Dermis blood vessel endothelial cell (primary cell): ENCODE measurements at places on chromosomes 6 and 20. TPM values are rescaled to one million over a fixed set of nuclear protein-coding genes. Genes with fewer than 3 reads are reported as not detected.

GRCh38 chr6:20126789-20127653 lies 85.2 kb downstream of the MBOAT1 start:
- DNase-seq: peak; percentile 81

- peak; percentile 70 for DNase-seq
These were observed 20.1 kb downstream of the PLCB1 start for GRCh38 chr20:8152183-8152582.

FOXQ1 gene
- not detected in 2 replicates for total RNA-seq

GRCh38 chr6:115982453-115982852 lies 78.2 kb downstream of the FRK start:
- no peak for DNase-seq

DNA sequence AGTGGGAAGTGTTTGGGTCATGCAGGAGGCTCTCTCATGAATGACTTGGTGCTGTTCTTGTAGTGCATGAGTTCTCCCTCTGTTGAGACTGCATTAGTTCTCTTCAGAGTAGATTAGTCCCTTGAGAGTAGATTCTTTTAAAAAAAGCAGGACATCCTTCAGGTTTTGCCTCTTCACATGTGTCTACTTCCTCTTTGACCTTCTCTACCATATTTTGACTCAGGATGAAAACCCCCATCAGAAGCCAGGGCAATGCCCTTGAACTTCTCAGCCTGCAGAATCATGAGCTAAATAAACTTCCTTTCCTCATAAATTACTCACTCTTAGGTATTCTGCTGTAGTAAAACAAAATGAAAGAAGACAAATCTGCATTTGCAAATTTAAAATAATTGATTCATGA lies 170.3 kb downstream of the CD109 start:
- no peak for DNase-seq

GRCh38 chr6:161033667-161034066 lies 42.1 kb downstream of the MAP3K4 start:
- DNase-seq: no peak

PTK7 gene
- total RNA-seq: 23.0 and 29.9 TPM in 2 replicates

- no peak for DNase-seq
These were observed 6.1 kb downstream of the PRDM13 start for GRCh38 chr6:99612551-99613408.

- no peak for DNase-seq
These were observed 20.8 kb upstream of the SLC22A7 start for GRCh38 chr6:43277306-43277642.

DNA sequence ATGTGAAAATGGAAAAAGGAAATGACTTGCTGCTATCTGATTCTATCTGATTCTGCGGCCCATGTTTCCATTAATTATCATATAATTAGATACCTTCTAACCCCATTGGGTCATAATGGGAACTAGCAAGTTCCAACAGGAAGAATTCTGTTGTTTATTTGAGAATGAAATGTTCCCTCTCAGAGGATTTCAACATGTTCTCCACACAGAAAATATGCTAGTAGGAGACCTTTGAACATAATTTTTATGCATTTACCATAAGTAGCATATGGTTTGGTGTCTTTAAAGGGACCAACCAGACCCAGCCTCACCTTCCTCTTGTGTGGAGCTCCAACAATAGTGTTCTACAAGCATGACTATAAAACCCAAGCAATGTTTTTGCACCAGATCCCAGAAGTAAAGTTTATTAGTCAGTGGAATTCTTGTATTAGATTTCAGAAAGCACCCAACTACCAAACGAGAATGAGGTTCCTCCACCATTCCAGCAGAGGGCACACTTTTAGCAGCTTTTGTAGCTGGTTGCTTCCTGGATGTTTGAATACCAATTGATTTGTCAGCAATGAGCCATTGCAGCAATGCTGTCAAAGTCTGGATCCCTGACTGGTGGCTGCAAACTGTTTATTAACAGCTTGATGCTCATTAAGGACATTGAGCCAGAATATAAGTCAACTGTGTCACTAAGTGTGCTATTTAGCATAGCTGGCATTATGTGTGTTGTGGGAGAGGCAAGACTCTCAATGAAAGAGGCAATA lies 143.6 kb upstream of the GJE1 start:
- DNase-seq: peak; percentile 80

C6orf52 gene
- total RNA-seq: 0.42 TPM in 1 of 2 replicates, not detected in the other

DNA sequence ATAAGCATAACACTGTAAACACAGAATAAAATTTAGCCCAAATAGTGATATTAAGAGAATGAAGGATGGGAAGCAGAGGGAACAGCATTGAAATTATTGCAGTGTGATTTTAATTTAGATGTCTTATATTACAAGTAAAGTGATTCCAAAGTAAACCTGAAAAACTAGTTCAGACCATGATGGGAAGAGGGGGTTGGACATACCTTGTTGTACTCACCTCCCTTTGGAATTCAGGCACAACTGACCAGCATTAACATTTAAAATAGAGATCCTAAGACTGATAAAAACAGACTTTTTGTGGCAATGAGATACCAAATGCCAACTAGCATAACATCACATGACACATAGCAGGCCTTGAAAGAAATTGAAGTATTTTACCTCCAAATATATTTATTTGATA lies 262.6 kb upstream of the PRND start:
- no peak for DNase-seq

- DNase-seq: peak; percentile 73
These were observed 91.3 kb downstream of the FILIP1 start for GRCh38 chr6:75402296-75402695.

SALL4 gene
- under 0.01 and 0.14 TPM in 2 replicates for total RNA-seq

IP6K3 gene
- under 0.01 and 0.05 TPM in 2 replicates for total RNA-seq

DNA sequence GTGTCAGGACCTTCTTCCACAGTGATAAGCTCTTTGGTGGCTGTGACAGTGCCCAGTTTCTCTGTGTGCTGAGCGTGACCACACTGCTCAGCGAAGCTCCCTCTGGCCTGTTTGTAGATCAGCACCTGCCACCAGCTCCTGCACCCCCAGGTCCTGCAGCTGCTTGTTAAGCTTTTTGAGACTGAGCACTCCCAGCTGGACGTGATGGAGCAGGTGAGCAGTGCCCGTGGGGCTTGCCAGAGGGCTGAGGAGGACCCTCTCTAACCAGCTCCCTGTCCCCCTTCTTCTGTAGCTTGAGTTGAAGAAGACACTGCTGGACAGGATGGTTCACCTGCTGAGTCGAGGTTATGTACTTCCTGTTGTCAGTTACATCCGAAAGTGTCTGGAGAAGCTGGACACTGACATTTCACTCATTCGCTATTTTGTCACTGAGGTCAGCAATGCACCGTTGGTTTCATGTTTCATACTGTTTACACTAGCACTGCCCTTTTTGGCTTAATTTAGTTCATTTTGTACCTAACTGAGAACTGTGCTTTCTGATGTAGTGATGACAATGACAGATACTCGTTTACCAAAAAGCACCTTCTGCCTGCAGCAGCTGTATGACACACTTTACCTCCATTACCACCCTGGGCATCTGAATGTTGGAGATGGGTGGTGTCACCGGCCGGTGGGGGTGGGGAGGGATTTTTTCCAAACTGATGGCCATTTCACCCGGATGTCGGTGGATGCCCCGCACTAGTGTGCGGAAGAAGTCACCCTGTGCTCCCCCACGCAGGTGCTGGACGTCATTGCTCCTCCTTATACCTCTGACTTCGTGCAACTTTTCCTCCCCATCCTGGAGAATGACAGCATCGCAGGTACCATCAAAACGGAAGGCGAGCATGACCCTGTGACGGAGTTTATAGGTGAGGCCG lies 12.5 kb downstream of the NELFCD start:
- DNase-seq: no peak

GRCh38 chr6:156718647-156719394 lies 58.4 kb upstream of the ARID1B start:
- DNase-seq: no peak

- DNase-seq: peak; percentile 11
These were observed at the start of gene EYA4 for GRCh38 chr6:133241086-133241900. TSS of gene EYA4 (plus strand) at chr6:133241357. CDS start at chr6:133274781, 33,424 bp downstream.

SPDEF gene
- total RNA-seq: under 0.01 TPM in 1 of 2 replicates, not detected in the other

DNA sequence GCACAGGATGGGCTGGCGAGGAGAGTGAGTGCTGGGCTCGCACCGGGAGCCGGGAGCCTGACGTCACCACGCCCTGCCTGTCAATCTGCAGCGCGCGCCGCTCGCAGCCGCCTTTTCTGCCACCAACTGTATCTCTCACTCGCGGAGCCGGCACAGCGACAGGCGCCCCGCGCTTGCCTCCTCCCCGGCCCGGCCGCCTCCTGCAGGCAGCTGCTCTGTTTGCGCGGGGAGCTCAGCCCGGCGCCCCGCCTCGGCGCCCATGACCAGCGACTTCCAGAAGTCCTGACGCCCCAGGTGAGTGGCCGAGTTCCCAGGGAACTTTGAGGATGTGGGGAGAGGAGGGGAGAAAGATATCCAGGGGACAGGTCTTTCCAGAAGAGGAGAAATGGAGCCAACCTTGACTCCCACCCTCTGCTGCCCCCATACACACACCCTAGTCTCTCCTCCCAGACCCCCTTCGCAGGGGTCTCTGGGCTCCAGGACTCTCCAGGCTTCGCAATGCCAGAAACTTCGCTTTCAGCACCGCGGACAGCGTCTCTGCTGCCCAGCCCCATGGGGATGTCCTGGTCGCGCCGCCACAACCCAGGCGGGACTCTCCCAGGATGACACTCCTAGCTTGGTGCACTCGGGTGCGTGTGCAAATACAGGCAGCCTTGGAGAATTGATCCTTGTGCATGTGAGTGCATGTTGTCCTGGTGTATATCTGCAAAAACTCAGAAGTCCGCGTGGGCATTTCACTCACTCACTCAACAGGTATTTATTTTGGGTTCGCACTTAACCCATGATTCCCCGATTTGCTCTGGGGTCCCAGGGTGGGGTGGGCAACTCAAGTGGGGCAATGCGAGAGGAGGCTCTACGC lies at the start of gene GPR6:
Gene GPR6, plus strand, starts transcription at position 138 of the 859 bp plus-strand sequence. CDS start 802 bp downstream, outside the sequence.
- peak; percentile 70 for DNase-seq

- no peak for DNase-seq
These were observed 710.0 kb downstream of the QKI start for GRCh38 chr6:164124473-164124872.

HMGCLL1 gene
- not detected in 2 replicates for total RNA-seq

DNA sequence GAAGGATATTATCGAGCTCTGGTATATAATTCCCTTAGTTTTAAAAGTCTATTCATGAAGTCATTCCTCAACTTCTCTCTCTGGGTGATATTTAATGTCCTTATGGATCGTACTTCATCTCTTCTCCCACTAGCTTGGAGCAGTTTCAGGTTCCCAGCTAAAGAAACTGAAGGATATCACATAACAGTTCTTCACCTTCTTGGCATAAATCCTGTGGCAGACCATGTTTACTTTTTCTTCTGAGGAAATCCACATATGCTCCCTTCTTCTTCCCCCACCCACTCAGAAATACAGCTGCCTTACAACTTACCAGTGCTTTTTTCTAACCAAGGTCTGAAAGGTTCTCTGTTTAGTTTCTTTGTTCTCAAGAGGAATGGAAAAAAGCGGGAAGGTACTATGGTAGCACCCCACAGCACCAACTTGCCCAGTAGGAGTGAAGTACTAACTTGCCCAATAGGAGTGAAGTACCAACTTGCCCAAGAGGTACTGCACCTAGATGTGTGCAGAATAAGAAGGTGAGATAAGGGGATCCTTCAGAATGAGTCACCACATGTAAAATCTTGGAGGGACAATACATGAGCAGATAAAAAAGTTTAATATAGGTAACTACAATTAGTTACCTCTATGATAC lies 53.1 kb downstream of the TSPYL4 start:
- no peak for DNase-seq

DNA sequence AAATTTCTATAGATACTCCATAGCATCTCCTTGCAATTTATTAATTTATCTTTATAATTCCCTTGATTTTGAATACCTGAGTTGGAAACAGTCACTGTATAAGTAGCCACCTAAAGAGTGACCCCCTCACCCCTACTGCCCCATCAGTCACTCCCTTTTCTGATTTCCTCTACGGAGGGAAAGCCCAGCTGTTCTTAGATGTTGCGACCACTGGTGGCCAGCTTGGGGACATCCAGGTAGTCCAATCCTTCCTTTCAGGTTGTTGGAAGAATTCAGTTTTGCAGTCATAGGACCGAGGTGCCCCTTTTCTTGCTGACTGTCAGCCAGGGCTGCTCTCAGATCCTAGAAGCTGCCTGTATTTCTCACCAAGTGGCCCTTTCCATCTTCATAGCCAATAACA lies 87.8 kb downstream of the BMP6 start:
- no peak for DNase-seq

DNA sequence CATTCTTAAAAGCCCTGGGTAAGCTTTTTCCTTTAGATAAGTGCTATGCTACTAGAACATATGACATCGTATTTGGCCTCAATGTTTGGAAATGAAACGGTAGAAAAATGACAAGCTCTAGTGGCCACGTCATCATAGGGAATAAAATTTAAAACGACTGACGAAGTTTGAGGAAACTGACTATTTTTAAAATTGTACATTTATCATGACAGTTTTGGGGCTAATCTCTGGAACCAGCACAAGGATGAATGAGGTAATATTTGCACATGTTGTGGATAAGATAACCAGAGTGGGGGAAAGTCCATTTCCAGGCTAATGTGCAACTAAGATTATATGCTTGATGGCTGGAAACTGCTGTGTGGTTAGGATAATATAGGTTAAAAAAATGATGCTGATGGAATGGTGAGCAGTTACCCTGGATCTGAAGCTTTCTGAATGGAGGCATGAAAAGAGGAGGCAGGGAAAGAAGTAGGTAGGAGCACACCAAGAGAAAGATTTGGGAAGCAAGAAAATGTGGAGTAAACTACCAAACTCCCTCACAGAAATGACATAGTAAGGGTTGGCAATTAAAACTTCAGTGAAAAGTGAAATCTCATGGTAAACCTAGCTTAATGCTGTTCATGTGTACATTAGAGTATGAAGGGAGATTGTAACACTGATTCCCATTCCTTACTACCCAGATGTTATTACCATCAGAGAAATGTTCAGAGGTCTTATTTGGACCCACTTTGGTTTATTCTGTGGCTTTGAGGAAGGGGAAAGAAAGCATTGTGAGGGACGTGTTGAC lies 42.7 kb upstream of the CEP162 start:
- no peak for DNase-seq

ADNP gene
- 28.8 and 53.0 TPM in 2 replicates for total RNA-seq

- no peak for DNase-seq
These were observed 167.3 kb downstream of the TRMT11 start for GRCh38 chr6:126153661-126154060.

- peak; percentile 31 for DNase-seq
These were observed 12.8 kb upstream of the ELOVL5 start for GRCh38 chr6:53361549-53362031.

- peak; percentile 68 for DNase-seq
These were observed 41.0 kb upstream of the IFNGR1 start for GRCh38 chr6:137260217-137260616.

- DNase-seq: no peak
These were observed 212.9 kb upstream of the PMEPA1 start for GRCh38 chr20:57922706-57923105.
